CD8-positive, alpha-beta T cell (primary cell): ENCODE measurements at places on chromosomes 2 and 18.

DNA sequence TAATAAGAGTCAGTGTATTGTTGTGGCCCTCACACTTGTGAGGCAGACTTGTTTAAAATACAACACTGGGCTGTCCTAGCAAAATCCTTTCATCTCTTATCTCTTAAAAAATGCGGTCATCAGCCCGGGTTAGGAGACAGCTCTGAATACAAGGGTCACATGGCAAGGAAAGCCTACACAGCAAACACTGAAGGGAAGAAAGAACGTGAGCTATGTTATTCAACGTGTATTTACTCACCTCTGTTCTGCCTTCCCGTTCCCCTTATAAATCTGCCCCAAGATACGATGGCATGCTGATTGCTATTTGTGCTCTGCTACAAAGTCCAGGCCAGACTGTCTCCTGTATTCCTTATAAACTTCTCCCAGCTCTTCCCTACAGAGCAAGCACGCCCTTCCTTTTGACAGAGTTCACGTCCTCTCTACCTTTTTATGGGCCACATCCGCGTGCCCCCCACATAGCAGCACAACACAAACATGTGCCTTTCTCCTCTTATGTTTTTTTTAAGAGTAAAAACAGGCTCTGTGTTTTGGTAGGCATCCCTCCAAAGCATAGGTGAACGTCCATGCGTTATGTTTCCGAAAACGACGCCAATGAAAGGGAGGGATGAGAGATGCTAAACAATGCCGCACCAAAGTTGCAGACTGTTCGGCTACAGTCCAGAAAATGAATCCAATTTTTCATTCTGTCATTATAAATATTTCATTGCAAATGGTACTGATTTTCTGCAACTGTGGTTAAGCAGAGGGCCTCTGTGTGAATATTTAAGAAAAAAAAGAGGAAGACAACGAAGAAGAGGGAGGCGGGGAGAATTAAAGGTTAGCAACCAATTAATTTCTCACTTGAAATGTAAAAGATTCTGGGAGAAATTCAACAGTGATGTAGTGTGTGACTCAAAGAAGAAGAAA lies 274.7 kb downstream of the ZNF521 start:
- no peak for DNase-seq

GRCh38 chr2:132422736-132423135 lies 6.1 kb downstream of the GPR39 start:
- no peak for DNase-seq

DNA sequence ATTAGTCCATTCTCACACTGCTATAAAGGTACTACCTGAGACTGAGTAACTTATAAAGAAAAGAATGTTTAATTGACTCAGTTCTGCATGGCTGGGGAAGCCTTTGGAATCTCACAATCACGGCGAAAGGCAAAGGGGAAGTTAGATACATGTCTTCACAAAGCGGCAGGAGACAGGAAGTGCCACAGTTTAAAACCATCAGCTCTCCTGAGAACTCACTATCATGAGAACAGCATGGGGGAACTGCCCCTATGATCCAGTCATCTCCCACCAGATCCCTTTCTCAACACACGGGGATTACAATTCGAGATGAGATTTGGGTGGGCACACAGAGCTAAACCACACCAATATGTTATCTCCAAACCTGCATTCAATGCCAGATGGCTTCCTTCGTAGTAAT lies 716.1 kb downstream of the DCC start:
- no peak for DNase-seq

DNA sequence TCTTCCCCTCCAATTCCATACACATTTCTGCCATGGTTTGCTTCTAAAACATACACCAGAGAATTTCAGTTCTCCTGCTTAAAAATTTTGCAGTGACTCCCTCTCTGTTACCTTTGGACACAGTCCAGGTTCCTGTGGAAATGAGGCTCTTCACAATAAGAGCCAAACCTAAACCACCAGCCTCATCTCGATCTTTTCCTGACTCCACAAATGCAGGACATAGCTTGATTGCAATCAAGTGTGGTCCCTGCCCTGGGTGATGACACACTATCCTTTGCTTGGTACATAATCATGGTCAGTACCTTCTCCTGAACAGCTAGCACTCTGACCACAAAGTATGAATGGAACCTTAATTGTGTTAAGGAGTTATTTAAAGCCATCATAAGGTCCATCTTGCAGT lies 134.9 kb upstream of the CHAC2 start:
- DNase-seq: no peak

DNA sequence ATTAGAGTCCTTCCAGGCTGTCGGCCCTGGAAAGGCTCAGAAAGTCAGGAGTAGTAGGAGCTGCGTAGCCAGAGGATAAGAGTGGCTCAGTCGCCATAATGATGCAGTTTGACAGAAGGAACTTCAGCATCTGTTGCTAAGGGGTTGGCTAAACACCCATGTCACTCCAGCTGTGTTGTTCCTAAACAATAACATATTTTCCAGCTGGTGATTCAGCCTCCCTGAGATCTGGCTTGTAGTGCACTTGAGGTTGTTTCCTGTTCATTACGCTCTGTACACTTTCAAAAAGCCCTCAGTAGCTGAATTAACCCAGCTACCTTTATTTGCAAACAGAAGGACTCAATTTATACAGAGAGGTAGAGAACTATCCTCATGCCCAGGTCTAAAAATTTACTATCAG lies 39.7 kb upstream of the EPAS1 start:
- DNase-seq: no peak

GRCh38 chr2:165558832-165559231 lies 89.3 kb downstream of the CSRNP3 start:
- no peak for DNase-seq

DNA sequence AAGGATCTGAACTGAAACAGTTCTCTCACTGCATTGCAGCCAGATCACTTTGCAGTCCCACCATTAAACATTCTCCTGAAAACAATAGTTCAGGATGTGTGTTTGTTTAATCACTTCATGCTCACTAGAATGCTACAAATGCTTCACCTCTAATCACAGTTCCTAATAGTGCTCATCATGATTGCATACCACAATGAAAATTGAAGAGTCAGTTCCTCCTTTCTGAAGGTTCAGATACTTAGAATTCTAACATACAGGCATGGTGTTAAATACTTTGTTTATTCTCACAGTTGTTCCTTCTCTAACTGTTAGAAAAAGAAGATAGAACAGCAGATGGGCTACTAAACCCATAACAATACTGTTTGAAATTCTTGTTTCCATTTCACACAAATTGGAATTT lies 622.3 kb upstream of the ACVR2A start:
- no peak for DNase-seq

- no peak for DNase-seq
These were observed 2.8 kb downstream of the SIX3 start for GRCh38 chr2:44944102-44944951.

DNA sequence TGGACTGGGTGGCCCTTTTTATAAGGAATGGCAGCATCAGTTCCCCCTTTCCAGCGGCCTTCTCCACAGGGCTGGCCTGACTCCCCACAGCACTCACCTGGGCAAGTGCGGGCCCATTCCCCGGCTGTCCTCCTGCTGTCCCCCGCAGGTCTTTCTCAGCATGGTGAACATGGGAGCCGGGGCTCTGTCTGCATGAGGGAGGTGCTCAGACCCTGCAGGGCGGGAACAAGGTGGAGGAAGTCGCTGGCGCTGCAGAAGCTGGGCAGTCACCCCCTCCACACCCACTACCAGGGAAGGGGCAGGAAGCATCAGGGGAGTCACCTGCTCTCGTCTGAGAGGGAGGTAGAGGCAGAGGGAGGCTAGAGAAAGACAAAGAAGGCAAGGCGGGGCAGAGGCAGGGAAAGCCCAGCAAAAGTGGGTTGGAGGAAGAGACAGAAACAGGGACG lies 12.2 kb downstream of the HES6 start:
- DNase-seq: no peak

DNA sequence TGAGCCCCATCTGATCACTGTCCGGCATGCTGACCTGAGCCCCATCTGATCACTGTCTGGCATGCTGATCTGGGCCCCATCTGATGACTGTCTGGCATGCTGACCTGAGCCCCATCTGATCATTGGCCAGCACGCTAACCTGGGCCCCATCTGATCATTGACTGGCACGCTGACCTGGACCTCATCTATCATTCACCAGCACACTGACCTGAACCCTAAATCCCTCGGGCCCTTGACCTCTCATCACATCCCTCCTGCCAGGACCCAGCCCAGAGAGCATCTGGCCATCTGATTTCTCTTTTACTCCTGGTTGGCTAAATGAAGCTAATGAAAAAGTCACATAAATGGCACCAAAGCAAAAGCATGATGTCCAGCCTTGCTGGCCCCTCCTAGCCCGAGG lies 207.1 kb downstream of the NDUFA10 start:
- no peak for DNase-seq

DNA sequence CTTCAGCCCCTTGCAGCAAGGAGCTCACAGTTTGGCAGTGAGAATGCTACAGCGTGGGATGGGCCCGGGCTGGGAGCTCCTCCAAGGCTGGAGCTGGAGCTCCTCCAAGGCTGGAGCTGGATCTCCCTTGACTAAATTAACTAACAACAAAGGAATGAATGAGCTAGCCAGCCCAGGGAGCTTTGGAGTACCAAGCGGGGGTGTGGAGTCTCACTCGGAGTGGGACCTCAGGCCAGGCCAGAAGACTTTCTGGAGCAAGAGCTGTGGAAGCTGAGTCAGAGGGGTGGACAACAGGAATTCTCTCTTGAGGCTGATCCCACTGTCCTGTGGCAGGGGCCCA lies 244.7 kb upstream of the HS6ST1 start:
- DNase-seq: no peak

- no peak for DNase-seq
These were observed 3.7 kb upstream of the MRPS9 start for GRCh38 chr2:105034170-105034569.

- DNase-seq: no peak
These were observed 80.0 kb downstream of the CHN1 start for GRCh38 chr2:174925046-174925784.

DNA sequence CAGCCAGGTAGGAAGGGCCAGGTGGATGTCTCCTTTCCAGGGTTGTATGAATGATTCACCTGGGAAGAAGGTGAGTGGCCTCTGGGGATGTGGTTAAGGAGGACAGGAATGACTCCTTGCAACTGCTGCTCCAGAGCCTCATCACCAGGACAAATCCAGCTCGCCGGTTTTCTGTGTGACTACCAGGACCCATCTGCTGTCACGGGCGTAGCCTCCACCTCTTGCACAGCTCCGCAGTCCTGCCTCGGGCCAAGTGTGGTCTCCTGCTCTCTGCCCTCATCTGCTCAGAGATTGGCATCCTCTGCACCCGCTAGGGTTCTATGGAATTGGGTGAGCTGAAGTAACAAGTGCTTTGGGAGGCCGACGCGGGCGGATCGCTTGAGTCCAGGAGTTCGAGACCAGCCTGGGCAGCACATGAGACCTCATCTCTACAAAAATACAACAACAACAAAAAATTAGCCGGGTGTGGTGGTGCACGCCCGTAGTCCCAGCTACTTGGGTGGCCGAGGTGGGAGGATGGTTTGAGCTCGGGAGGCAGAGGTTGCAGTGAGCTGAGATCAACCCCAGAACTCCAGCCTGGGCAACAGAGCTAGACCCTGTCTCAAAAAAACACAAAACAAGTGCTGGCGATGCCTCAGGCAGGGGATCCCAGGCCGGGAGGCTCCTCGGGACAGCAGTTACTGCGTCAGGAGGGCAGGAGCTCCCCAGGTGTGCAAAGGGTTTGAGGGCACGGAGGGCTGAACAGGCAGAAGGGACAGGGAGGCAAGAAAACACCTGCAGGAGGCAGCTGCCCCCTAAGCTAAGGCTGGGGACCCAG lies 831 bp upstream of the D2HGDH start:
- DNase-seq: no peak

DNA sequence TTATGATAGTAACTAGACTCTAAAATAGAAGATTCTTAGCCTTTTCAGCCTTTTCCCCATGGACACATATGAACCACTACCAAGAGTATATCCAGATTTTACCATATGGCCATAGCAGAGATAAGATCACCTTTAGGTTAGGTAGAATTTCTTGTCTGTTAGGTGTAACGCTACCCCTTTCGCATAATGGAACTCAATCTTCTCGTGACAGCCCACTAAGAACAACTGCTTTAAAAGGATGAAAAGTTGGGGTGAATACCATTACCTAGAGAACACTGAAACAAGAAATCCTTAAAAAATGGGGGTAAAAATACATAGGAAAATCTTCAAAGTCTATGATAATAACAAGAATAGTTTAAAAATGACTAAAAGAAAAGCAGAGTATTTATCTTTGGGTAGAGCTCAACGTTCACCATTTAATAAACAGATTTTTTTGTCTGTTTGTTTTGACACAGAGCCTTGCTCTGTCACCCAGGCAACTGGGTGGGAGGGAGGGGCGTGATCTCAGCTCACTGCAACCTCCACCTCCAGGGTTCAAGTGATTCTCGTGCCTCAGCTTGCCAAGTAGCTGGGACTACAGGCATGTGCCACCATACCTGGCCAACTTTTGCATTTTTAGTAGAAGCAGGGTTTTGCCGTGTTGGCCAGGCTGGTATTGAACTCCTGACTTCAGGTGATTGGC lies 67.2 kb downstream of the VIL1 start:
- no peak for DNase-seq

GRCh38 chr18:809985-810642 lies 1.9 kb downstream of the YES1 start:
- DNase-seq: no peak

DNA sequence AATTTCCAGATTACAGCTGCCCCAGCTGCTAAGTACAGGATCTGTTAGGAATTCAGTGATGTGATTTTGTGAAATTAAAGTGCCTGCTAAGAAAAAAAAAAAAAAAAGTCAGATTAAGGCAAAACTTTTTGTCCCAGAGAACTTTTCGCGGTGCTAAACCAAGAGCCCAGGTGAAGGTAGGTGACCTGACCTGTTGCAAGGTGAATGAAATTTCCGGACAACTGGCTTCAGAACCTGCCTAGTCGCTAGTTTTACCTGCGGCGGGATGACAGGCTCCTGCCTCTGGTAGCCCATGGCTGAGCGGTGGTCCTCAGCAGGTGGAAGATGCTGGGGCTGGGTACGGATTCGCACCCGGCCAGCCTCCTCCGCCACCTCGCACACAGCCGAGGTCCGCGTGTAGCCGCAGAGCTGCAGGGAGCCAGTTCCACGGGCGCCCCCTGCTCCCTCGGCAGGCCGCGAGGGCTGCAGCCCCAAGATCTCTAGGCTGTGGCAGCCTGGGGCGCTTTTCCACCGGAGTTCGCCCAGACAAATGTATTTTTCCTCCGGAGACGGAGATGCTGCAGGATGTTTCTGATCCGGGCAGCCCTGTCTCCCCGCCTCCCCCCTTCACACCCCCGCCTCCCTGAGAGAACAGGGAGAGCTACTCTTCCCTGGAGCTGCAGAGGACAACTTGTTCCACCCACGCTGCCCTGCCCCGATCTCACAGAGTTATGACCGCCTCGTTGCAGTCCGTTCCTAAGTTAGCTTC lies at the start of gene SLC38A11:
TSS of gene SLC38A11 (minus strand) at position 572 of the 748 bp plus-strand sequence. CDS start at position 294, 278 bp downstream.
- no peak for DNase-seq

DNA sequence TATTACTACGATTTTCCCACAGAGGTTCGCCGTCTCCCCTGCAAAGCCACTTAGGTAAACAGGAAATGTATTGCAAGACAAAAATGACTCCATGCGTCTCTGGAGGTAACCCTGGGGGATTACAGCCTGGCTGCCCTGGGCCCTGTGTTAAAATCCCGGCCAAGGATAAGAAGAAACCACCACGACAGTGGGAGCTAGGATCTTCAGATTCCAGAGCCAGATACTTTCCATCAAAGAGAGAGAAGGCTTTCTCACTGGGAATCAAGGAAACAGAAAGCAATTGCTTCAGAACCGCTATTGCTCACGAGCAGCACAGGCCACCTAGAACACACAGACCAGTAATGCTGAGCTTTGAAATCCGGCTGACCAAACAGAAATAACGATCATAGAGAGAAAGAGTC lies 97.9 kb upstream of the ZNF516 start:
- no peak for DNase-seq

- no peak for DNase-seq
These were observed 421.5 kb upstream of the POU3F3 start for GRCh38 chr2:104432401-104432800.
